ENCODE measurements at places on chromosomes 3 and 15. TPM values are rescaled to one million over a fixed set of nuclear protein-coding genes. Genes with fewer than 3 reads are reported as not detected.

- peak; percentile 44 for DNase-seq
Measured at GRCh38 chr15:77634266-77634962, 1.7 kb upstream of the LINGO1 start.

DNA sequence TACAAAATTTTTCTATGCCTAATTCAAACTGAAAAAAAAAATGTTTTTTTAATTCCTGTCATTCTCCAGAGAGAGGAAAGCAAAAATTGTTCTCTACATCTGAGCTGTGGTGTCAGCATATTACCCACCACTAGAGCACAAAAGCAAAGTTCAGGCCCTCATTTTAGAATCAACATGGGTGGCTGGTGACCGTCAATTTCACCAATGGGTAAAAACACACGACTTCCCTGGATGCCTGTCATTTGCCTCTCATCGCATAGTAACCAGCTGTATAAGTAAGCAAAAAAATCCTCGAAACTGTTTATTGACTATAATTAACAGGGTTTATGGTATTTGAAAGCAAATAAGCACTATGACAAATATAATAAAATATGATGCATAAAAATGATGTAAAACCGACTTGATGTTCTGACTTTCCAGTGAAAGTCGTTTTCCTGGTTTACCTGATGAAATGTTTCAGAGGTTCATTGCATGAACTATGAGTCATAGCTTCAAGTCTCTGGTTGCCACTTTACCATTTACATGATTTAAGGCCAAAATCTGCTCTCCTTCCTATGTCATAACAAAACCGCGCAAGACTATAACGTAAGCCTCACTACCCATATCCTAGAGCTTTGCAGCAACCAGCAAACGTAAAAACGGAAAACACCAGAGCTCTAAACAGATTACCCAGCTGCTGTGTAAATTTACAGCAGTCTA, 60.5 kb downstream of the THBS1 start:
- DNase-seq = no peak

- DNase-seq = no peak
Measured at GRCh38 chr3:100629421-100630127, 20.2 kb downstream of the ADGRG7 start.

- DNase-seq = no peak
Measured at GRCh38 chr3:28651159-28651558, 302.5 kb upstream of the AZI2 start.

DNA sequence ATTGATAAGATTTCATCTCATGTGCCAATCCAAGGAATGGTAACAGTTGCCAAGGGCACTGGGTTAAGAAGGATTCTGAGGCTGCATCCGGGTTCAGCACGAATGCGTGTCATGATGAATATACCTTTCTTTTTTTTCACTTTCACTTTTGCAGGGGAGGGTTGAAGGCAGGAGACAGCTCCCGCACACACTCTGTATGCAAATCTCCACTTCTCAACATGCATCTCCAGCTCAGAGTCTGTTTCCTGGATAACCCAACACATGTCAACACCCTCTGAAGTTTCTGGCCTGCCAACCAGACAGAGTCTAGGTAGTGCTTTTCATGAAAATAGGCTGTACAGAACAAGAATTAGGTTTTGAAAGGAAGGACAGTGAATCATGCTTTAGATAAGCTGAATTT, 21.6 kb downstream of the B4GALT4 start:
- DNase-seq = no peak

DNA sequence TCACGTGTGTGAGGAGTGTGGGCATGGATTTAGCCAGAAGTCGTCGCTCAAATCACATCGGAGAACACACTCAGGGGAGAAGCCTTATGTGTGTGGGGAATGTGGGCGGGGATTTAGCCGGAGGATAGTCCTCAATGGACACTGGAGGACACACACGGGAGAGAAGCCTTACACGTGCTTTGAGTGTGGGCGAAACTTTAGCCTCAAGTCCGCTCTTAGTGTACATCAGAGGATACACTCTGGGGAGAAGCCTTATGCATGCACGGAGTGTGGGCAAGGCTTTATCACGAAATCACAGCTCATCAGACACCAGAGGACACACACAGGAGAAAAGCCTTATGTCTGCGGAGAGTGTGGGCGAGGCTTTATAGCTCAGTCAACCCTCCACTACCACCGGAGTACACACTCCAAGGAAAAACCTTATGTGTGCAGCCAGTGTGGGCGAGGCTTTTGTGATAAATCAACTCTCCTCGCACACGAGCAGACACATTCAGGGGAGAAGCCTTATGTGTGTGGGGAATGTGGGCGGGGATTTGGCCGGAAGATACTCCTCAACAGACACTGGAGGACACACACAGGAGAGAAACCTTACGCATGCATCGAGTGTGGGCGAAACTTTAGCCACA, 28.1 kb downstream of the ZNF589 start:
- DNase-seq = no peak

GRCh38 chr3:9402410-9403228, 5.2 kb downstream of the SETD5 start:
- no peak for DNase-seq

- DNase-seq = no peak
Measured at GRCh38 chr3:127134887-127135240, 58.1 kb upstream of the PRR23E start.

DNA sequence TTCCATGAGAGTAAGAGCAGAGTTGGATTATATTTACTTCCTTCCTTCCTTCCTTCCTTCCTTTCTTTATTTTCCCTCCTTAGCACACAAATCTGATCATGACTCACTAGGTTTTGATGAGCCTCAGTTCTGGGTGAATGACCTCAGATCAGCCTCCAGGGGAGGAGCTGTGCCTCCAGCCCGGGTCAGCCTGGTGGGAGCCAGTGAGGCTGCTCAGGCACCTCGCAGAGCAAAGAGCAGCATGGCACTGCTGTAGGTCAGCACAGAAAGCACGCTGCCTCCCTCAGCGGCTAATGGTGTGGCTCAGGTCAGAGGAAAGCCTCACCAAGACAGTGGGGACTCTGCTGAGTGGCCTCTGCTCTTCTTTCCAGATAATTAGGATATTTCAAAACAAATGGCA, 108.5 kb downstream of the SYNPR start:
- DNase-seq = no peak

GRCh38 chr15:27201425-27201824, 230.4 kb downstream of the GABRG3 start:
- no peak for DNase-seq

- DNase-seq = no peak
Measured at GRCh38 chr3:127150513-127151250, 42.2 kb upstream of the PRR23E start.

- DNase-seq = no peak
Measured at GRCh38 chr3:198032039-198032936, 72.3 kb downstream of the LMLN start.

- DNase-seq = no peak
Measured at GRCh38 chr15:82739086-82739485, 29.4 kb upstream of the AP3B2 start.

The C3orf33 gene
- 1.6 TPM for total RNA-seq

The GOLGA8T gene
- total RNA-seq = not detected

The CKMT1B gene
- not detected for total RNA-seq

The BRK1 gene
- total RNA-seq = 141 TPM

The DGKG gene
- 3.9 TPM for total RNA-seq

The SPSB4 gene
- total RNA-seq = not detected
